M059J (cell line): ENCODE measurements at places on chromosomes 11 and 22.

GRCh38 chr22:49705216-49705971 is 122.3 kb downstream of the BRD1 start:
- no peak for DNase-seq

GRCh38 chr11:70716216-70716615 is 317.9 kb downstream of the CTTN start:
- DNase-seq: no peak

DNA sequence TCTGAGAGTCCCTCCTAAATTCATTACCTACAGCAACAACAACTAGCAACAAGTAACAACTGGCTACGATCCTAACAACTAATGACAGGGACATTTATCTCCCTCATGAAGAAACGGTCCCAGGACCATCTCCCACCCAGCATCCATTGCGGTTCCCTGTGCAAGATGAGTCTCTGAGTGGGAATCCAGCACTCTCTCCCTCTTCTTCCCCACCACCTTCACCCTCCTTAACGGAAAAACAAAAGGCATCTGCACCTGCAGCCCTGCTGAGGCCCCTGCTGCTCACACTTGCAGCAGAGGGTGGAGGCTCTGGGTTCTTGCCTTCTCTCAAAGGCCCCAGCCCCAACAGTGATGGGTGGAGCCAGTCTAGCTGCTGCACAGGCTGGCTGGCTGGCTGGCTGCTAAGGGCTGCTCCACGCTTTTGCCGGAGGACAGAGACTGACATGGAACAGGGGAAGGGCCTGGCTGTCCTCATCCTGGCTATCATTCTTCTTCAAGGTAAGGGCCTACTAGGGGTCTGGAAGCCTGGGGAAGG is at the start of gene CD3G:
Gene CD3G, plus strand, starts transcription at position 364 of the 535 bp plus-strand sequence. Its CDS starts 80 bp downstream, at position 444.
- no peak for DNase-seq

DNA sequence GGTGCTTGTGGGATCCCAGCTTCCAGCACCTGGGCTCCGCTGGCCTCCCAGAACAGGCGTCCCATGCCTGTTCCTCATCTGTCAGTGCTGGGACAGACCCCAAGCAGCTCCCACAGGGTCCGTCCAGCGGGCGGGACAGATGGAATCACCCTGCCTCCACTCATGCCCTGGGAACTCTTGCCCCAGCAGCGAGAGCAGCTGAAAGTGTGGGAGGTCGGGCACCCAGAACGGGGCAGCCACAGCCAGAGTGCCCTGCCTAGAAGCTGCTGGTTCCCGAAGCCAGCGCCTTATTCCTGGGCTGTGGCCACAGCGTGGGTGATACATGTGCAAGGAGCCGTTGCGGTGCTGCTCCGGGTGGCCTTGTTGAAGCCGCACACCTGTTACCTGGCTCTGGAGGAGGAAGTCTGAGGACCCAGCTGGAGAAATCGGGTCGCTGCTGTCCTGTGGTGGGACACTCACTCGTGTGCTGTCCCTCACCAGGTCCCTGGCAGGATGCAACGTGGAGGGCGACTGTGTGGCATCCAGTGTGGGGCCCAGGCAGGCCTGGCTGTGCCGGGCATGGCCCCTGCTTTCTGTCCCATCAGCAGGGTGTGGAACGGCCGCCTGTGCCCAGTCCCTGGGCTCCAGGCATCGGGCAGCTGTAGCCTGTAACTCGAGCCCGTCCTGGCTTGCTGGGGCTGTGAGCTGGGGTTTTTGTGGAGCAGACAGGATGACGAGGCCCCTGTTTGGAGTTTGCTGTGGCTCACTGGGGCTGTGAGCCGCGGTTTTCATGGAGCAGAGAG is 16.2 kb downstream of the GRAMD4 start:
- DNase-seq: no peak

DNA sequence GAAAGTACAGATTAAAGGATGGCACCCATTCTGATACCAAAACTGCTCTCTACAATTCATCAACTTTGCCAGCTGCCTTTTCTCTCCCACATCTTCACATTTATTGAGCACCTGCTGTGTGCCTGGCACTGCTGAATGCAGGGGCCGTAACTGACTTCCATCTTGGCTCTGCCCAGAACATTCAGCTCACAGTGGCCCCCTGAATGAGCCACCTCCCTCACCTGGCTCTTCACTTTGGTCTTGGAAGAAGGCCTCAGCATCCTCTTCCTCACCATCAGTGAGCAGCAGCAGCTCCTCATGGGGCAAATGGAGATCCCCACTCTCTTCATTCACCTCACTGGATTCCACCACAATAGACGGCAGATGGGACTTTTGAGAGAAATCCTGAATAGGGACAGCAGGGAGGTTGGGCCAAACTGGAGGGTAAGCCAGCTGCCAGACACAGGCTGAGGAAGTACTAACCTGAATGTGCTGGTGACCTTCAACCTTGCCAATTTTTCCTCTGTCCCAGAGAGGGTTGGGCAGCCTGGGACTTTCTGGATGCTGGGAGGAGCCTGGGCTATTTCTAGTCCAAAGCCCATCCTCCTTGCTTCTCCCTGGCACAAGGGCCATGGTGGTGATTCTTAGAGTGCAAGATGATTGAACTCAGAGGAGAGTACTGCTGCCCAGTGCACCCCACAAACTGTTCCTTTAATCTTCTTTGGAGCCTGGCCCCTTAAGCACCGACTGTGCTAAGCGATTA is 1.9 kb upstream of the UQCC3 start:
- DNase-seq: peak; percentile 32

DNA sequence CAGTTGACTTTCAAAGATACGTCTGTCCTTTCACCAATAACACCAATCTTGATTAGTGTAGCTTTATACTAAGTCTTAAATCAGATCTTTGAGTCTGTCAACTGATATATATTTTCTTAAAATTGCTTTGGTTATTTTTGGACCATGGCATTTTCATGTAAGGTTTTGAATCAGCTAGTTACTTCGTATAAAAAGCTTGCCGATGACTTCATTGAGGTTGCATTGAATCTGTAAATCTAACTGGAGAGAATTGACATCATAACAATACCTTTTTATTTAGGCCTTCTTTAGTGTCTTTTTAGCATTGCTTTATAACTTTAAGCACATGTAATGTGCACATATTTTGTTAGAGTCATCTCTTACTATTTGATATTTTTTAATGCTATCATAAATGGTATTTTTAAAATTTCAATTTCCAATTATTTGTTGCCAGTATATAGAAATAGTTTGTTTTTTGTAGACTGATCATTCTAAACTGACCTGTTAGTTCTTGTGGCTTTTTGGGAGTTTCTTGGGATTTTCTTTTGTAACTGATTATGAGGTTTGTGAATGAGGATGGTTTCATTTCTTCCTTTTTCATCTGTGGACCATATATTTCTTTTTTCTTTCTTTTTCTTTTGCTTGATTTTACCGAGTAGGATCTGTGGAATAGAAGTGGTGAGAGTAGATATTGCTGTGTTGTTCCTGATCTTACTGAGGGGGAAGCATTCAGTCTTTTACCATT is 61.4 kb downstream of the DDX10 start:
- DNase-seq: no peak

- no peak for DNase-seq
Observed at GRCh38 chr11:429931-430456, 11.8 kb downstream of the ANO9 start.

DNA sequence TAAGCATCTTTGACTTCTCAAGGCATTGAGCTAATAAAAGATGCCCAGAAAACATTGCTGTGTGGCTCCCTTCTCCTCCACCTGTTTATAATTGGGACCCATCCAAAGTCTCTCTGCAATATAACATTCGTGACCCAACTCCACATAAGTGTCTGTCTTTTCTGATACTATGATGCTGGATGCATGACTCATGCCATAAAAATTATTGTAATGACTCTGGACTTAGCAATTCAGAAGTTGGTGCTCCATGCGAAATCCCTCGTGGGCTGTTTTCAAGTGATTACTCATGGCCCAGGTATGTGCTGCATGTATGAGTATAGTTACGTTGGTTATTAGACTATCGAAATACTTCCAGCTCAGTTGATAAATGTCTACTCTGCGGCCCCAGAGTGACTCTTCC is 11.7 kb downstream of the FJX1 start:
- peak; percentile 100 for DNase-seq

DNA sequence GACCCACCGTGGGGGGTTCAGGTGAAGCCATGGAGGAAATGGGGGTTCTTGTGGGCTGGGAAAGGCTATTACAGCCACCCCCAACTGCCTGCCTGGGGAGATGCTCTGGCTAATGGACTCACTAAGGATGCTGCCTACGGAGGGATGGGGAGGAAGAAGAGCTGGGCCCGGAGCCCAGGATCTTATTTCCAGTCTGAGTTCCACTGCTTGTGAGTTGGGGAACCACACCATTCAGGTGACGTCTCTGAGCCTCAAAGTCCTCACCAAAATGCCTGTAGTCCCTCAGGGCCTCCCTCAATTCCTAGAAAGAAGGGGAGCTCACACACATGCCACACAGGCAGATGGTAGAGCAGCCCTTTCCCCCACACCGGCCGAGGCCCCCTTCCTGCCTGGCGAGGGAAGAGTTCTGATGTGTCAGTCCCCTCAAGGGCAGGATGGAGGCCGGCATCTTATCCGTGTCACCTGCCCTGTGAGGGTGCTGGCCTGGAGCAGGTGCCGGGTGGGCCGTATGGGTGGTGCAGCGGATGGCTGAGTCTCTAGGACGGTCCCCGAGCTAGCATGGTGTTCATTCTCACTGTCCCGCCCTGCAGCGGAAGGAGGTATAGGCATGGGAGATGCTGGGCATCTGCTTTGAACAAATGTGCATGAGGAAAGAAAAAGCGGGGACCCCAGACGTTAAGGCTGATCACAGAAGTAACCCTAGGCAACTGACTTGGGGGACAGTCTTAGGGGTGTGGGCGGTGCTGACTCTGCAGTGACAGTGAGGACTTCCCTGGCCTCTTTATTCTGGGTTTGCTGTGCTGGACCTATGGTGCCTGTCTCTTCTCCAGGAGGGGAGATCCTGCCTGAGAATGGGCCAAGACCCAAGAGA is 15.7 kb downstream of the MRGPRF start:
- no peak for DNase-seq

GRCh38 chr11:32440916-32441315 is 5.6 kb upstream of the WT1 start:
- DNase-seq: no peak

- DNase-seq: no peak
Observed at GRCh38 chr11:121482231-121483129, 29.7 kb upstream of the SORL1-AS1 start.

GRCh38 chr11:119406005-119406404 is 17.0 kb downstream of the THY1 start:
- peak; percentile 54 for DNase-seq

GRCh38 chr11:113689768-113690618 is 16.1 kb downstream of the TMPRSS5 start:
- DNase-seq: no peak

DNA sequence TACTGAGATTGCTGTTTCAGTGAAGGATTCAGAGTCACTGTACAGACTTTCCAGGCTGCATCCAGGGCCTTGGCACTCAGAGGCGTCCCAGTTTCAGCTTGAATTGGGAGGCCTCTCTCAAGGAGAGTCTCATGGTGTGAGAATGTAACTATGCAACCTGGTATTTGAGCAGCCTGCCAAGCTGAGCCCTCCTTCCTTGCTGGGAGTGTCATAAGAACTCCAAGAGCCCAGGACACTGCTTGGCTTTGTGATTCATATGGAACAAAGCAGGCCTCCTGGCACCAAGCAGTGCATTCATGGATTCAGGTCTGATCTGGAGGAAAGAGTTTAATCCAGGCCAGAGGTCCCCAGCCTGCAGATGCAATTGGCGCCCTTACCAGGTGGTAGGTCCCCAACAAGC is 171.7 kb downstream of the DBX1 start:
- peak; percentile 34 for DNase-seq

GRCh38 chr22:46346680-46347405 is 11.3 kb downstream of the TRMU start:
- no peak for DNase-seq

DNA sequence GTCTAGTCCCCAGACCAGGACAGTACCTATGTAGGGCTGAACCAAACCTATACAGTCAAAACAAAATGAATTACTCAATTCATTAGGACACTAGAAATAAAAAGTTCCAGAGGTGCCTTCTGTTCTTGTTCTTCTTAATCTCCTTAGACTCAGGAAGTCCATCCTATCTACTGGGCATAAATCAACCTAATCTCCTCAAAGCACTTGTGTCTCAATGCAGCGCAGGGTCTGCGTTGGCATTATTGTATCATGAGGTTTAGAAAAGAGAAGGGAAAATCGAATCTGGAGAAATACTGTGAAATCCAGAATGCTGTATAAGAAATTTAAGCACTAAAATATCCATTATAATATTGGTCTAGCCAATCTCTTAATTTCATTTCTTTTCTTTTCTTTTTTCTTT is 2.4 kb upstream of the OR10V1 start:
- DNase-seq: no peak
